ENCODE measurements at places on chromosomes 11 and 22. TPM values are rescaled to one million over a fixed set of nuclear protein-coding genes. Genes with fewer than 3 reads are reported as not detected.

HDHD5 gene
- 20.6 TPM for total RNA-seq

XBP1 gene
- total RNA-seq, result 211 TPM

PHLDB1 gene
- 79.9 TPM for total RNA-seq

APOL1 gene
- total RNA-seq, result 9.3 TPM

POTEH gene
- total RNA-seq, result not detected

MUC5B gene
- total RNA-seq, result not detected

OR52H1 gene
- total RNA-seq, result 1.0 TPM

SLC22A9 gene
- total RNA-seq, result not detected

ME3 gene
- 36.1 TPM for total RNA-seq

NFRKB gene
- 16.0 TPM for total RNA-seq

NLRP6 gene
- total RNA-seq, result not detected

OR10A2 gene
- total RNA-seq, result not detected

SCGB1D4 gene
- not detected for total RNA-seq

RPS13 gene
- total RNA-seq, result 603 TPM

OR8D1 gene
- not detected for total RNA-seq

C11orf87 gene
- total RNA-seq, result not detected

UPK3A gene
- not detected for total RNA-seq

TESMIN gene
- total RNA-seq, result 0.57 TPM

BATF2 gene
- 1.8 TPM for total RNA-seq

OR51E1 gene
- not detected for total RNA-seq

PGA4 gene
- total RNA-seq, result not detected

BDNF gene
- 59.3 TPM for total RNA-seq

RIC3 gene
- total RNA-seq, result not detected

GNG3 gene
- not detected for total RNA-seq

KRTAP5-9 gene
- not detected for total RNA-seq

FIBIN gene
- 195 TPM for total RNA-seq

RASD2 gene
- not detected for total RNA-seq

ZFPL1 gene
- total RNA-seq, result 46.5 TPM

SLC17A6 gene
- total RNA-seq, result not detected

WBP2NL gene
- 0.22 TPM for total RNA-seq

OMP gene
- total RNA-seq, result 0.72 TPM

SCGB1C1 gene
- not detected for total RNA-seq

SLC22A8 gene
- not detected for total RNA-seq

RASGRP2 gene
- 1.0 TPM for total RNA-seq

SLC22A25 gene
- total RNA-seq, result not detected

OR10G7 gene
- not detected for total RNA-seq

RTN4R gene
- 0.29 TPM for total RNA-seq

C11orf21 gene
- not detected for total RNA-seq

SERGEF gene
- total RNA-seq, result 14.0 TPM

NEAT1 gene
- 308 TPM for total RNA-seq

VPREB1 gene
- total RNA-seq, result not detected

HTR3A gene
- not detected for total RNA-seq

HSCB gene
- total RNA-seq, result 29.1 TPM

MAP6 gene
- total RNA-seq, result 0.57 TPM

MFRP gene
- not detected for total RNA-seq

TRPM5 gene
- total RNA-seq, result not detected

IFITM2 gene
- total RNA-seq, result 56.2 TPM

C1QTNF5 gene
- 6.8 TPM for total RNA-seq

CHRM1 gene
- not detected for total RNA-seq

NPAS4 gene
- not detected for total RNA-seq

RAG2 gene
- not detected for total RNA-seq

MAPK8IP2 gene
- 0.14 TPM for total RNA-seq

NXPE1 gene
- total RNA-seq, result not detected

BIK gene
- total RNA-seq, result 1.3 TPM

BTBD18 gene
- not detected for total RNA-seq

OVOL1 gene
- not detected for total RNA-seq

VSIG10L2 gene
- total RNA-seq, result not detected

Measured in placental pericyte (primary cell).